NCI-H2171 treated with DMSO at 0.1 percent for 48 hours (cell line): ENCODE measurements at places on chromosomes 5 and 9.

GRCh38 chr5:142017832-142018427, 5.1 kb upstream of the GNPDA1 start:
- DNase-seq = no peak

GRCh38 chr5:150057996-150058395, 28.4 kb downstream of the CSF1R start:
- no peak for DNase-seq

DNA sequence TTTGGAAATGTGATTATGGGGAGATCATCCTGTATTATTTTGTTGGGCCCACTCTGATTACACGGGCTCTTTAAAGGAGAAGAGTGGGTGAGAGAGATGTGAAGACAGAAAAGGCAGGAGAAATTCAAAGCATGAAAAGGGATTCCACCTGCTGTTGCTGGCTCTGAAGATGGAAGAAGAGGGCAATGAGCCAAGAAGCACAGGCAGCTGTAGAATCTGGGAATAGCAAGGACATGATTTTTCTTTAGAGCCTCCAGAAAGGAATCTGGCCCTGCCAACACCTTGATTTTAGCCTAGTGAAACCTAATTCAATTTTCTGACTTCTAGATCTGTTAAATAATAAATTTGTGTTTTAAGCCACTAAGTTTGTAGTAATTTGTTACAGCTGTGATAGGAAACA, 11.3 kb downstream of the C9 start:
- no peak for DNase-seq

GRCh38 chr5:31867219-31867618, 228.3 kb downstream of the PDZD2 start:
- no peak for DNase-seq

DNA sequence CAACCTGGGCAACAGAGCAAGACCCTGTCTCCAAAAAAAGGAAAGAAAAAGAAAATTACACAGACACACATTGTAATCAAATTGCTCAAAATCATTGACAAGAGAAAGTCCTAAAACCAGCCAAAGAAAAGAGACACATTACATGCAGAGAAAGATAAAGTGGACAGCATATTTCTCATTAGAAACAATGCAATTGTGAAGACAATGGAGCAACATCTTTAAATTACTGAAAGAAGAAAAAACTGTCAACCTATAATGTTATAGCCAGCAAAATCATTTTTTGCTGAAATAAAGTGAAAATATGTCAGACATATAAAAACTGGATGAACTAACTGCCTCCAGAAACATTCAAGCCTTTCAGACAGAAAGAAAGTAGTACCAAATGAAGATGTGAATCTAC, 120.6 kb downstream of the TMEM167A start:
- no peak for DNase-seq

- no peak for DNase-seq
These were observed 72.7 kb downstream of the FAM78A start for GRCh38 chr9:131203431-131204218.

DNA sequence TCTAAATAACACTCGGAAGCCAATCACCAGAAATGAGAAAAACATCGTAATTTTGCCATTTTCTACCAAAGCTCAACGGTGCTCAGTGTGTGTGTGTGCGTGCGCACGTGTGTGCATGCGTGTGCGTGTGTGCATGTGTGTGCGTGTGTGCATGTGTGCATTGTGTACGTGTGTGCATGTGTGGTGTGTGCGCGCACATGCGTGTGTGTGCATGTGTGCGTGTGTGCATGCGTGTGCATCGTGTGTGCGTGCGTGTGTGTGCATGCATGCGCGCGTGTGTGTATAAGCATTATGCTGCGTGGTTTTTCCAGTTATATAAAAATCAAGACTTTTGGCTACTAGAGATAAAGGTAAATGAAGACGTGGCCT, 165.0 kb downstream of the DAB2IP start:
- DNase-seq = no peak

GRCh38 chr9:105062222-105062855, 134.4 kb upstream of the ABCA1 start:
- DNase-seq = peak; percentile 78

- peak; percentile 27 for DNase-seq
These were observed 671 bp downstream of the DUSP1 start for GRCh38 chr5:172770374-172770674.
